ENCODE measurements at places on chromosomes 3 and 15. TPM values are rescaled to one million over a fixed set of nuclear protein-coding genes. Genes with fewer than 3 reads are reported as not detected.

- no peak for DNase-seq
Measured at GRCh38 chr3:109050591-109051167, 67.3 kb downstream of the MORC1 start.

- DNase-seq = no peak
Measured at GRCh38 chr3:114442246-114442645, 148.4 kb downstream of the TIGIT start.

- no peak for DNase-seq
Measured at GRCh38 chr15:69305204-69305931, 6.7 kb downstream of the PAQR5 start.

- DNase-seq = no peak
Measured at GRCh38 chr3:187131981-187132380, 7.3 kb downstream of the RPL39L start.

The GCNT3 gene
- polyA plus RNA-seq = 0.04 TPM

DNA sequence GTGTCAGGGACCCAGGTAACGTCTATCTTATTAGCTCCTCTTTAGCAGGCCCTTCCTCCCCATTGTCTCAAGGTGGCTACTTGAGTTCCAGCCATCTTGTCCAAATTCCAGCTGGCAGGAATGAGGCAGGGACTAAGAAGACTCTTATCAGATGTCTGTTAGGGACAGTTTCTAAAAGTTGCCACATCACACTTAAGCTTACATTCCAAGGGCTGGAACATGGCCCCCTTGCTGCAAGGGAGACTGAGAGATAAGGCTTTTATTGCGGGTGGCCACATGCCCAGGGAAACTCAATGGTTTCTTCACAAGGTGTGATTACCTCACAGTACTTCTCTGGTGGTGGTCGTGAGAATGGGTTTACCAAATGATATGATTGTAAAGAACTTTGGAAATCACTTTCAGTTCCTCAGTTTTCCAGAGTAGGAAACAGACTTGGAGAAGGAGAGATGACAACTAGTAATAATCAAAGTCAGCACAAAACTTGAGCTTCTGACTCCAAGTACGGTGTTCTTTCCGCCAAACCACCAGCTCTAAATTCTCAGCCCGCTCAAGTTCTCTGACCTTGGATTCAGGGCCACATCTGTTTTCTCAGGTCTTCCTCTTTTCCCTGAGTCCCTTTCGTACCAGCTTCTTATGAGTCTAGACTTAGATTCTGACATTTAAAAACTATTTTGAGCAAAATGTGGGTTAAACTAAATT, 14.2 kb downstream of the PDIA5 start:
- no peak for DNase-seq

GRCh38 chr3:148950806-148951205, 40.5 kb upstream of the GYG1 start:
- DNase-seq = no peak

- no peak for DNase-seq
Measured at GRCh38 chr3:147191795-147192385, 214.5 kb downstream of the ZIC4 start.

The POPDC2 gene
- 65.7 TPM for polyA plus RNA-seq

All from urinary bladder (tissue), 4 donors.